Esophagus muscularis mucosa (tissue), 4 donors: ENCODE measurements at places on chromosomes 7 and 10. TPM values are rescaled to one million over a fixed set of nuclear protein-coding genes. Genes with fewer than 3 reads are reported as not detected.

The POLR3A gene
- 9.3 TPM for total RNA-seq

The UNCX gene
- not detected for total RNA-seq

The LDB1 gene
- 59.4 TPM for total RNA-seq

The H2BK1 gene
- total RNA-seq: not detected

The CDNF gene
- total RNA-seq: 0.45 TPM

The OR6B1 gene
- not detected for total RNA-seq

The CHAT gene
- 0.17 TPM for total RNA-seq

The MMP21 gene
- not detected for total RNA-seq

The SMO gene
- 18.7 TPM for total RNA-seq

The OR9A2 gene
- not detected for total RNA-seq

The FLNC gene
- 647 TPM for total RNA-seq

The DBNL gene
- total RNA-seq: 122 TPM

The BEND7 gene
- total RNA-seq: 17.4 TPM

The MMD2 gene
- total RNA-seq: not detected

The PLAU gene
- 8.2 TPM for total RNA-seq

The TSPAN12 gene
- 17.7 TPM for total RNA-seq

The CD36 gene
- total RNA-seq: 91.6 TPM

The SLC16A9 gene
- 0.33 TPM for total RNA-seq

The BRAT1 gene
- total RNA-seq: 22.0 TPM

The GPAM gene
- 4.5 TPM for total RNA-seq

The FANK1 gene
- 0.78 TPM for total RNA-seq

The PLAC9 gene
- 21.3 TPM for total RNA-seq

The EBLN1 gene
- not detected for total RNA-seq

The TCAF1 gene
- total RNA-seq: 51.9 TPM

The WNT2 gene
- total RNA-seq: 3.7 TPM

The PAPOLB gene
- total RNA-seq: 0.42 TPM

The SLC29A4 gene
- 3.3 TPM for total RNA-seq

The LIPJ gene
- total RNA-seq: not detected

The TCAF2 gene
- 1.6 TPM for total RNA-seq

The IL6 gene
- total RNA-seq: 0.83 TPM

The CCDC3 gene
- 79.1 TPM for total RNA-seq

The MBL2 gene
- total RNA-seq: not detected

The LRRC4 gene
- total RNA-seq: 1.3 TPM

The NEUROG3 gene
- total RNA-seq: not detected

The HTR7 gene
- 0.39 TPM for total RNA-seq

The FGFBP3 gene
- total RNA-seq: 1.7 TPM

The CUZD1 gene
- total RNA-seq: 0.42 TPM

The SH2D4B gene
- total RNA-seq: not detected

The LMBR1 gene
- total RNA-seq: 81.3 TPM
